ENCODE measurements at places on chromosomes 16 and 17.

- DNase-seq: no peak
These were observed 80.3 kb upstream of the PSMD7 start for GRCh38 chr16:74216319-74216718.

DNA sequence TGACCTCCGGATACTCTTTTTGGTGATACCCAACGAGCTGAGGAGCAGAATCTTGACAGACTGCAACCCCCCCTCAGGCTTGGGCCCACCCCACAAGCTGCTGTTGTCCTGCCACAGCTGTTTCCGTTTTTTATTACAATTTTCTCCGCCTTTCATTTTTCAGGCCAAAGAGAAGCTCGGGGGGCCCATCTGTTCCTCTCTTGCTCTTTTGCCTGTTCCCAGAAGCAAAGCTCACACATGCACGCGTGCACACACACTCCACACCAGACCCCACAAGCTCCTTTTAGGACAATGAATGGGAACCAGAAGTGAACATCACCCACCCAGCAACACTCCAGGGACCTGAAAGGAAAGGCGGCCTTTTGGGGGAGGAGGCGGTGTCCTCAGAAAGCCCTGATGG, 16.3 kb downstream of the SOX9 start:
- DNase-seq: no peak

DNA sequence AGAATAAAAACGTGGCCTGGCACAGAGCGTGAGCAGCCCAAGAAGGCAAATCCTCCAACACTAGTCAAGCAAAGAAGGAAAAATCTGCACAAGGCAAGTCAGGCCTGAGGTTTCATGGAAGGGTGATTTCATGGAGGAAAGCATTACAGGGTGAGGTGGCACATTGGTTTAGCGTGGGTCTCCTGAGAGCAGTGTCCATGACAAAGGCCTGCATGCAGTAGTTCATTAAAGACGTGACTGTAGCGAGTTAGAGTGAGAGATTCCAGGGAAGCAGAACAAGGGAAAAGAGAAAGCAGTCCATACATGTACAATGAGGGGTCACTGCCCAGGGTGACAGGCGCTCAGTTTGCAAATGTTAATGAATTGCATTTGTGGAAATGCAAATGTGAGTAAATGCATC, 285.0 kb upstream of the ERCC4 start:
- no peak for DNase-seq

DNA sequence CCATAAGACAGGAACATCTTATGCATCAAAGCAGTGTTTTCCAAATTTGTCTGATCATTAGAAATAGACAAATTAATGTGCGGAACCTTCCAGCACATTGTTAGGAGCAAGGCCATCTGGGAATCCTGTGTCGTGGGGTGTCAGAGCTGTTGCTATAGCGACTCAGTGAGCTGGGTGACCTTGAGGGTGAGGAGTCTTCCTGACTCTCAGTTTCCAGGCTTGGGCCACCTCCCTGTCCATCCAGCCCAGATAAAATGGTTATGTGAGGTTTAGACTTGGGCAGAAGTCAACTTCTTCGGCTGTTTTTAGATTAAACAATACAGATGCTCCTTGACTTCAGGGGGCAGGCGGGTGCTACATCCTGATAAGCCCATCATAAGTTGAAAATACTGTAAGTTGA, 20.6 kb downstream of the MT1X start:
- DNase-seq: no peak

GRCh38 chr16:67040166-67040565, 11.2 kb downstream of the CBFB start:
- DNase-seq: no peak

GRCh38 chr17:7857713-7858521, at the start of gene CYB5D1:
TSS of gene CYB5D1 (plus strand) at chr17:7858003. CDS start at chr17:7858135, 132 bp downstream.
- no peak for DNase-seq

GRCh38 chr16:9035996-9036395, 55.4 kb upstream of the HAPSTR1 start:
- no peak for DNase-seq

DNA sequence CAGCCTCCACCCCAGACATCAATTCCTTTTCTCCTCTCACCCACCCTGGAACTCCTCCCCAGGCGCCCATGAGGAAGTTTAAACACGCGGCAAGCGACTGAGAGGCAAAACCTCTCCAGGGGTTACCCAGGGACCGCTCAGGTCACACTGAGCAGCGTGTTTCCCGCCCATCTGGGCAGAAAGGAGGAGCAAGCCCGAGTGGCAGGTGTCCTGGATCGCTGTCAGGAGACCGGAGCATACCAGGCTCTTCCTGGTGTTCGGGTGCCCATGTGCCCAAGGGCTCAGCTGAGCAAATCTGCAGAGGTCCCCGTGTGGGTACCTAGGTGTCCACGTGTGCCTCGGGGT, 491 bp downstream of the SLC25A19 start:
- peak; percentile 32 for DNase-seq

Measured in D721Med (cell line).